ENCODE measurements at places on chromosomes 6 and 20.

DNA sequence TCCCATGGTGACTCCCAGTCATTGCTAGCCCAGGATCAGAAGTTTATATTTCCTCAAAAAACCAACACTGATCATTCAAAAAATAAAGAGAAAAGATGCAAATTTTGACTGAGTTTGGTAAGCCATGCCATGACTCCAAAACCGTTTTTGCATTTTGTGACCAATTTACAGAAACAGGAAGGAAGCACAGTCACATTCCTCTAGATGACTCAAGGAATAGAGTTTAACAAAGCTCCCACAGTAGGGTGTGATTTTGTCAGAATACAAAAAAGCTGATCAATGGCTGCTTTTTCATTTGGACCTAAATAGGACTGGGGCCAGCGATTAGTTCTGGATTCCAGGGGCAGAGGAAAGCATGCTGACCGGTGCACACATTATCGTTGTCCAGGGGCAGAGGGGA, 179.4 kb upstream of the AFDN start:
- no peak for DNase-seq

DNA sequence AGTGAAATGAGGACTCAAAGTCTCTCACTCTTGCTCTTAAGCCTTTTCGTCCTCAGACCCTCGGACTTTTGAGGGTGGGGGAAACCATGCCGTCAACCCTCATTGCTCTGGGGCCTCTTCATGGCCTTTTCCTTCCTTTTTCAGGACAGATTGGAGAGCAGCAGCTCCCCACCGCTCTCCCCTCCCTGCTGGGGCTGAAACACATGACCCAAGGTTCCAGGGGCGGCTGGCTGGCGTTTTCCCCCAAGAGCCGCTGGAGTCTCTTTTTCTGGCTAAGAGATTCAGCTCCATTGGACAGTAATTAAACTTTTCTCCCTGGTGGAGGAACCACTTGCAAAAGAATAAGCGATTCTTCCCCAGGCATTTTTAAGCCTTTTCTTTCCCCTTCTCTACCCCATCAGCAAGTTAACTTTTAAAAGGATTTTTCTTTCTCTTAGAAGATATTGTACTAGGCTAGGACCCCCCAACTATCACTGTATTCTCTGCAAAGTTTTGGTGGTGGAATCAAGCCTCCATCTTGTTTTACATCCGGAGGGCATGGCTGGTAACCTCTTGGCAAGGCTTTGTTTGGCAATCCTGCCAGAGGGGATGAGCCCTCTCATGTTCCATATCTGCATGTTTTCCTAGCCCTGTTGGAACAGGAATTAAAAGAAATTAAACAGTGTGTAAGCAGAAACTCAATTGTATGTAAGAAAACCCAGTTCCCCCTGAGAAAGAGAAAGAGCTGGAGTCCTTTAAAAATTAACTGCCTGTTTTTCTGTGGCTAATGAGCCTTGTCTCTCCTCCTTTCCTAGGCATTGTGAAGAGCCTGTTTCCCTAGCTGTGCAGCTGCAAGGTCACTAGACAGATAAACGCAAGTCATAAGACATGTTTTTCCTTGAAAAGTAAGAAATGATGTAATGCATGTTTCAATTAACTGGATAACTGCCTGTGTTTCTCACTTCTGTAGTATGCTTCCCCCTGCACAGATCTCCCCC, 100.8 kb upstream of the GPR6 start:
- DNase-seq: no peak

DNA sequence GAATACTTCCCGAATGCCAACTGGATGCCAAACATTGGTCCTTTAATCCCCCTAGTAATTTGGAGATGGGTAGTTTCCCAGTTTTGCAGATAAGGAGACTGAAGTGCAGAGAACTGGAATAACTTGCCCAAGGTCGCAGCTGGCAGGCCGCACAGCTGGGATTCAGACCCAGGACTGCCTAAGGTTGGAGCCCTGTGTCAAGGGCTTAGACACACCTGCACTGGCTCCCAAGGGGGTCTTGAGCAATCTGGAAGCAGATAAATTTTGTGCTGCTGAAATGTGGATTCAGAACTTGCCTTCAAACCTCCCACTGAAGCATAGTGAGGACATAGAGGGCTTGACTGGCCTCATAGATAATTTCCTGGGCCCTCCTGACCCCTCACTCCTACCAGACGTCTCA, 30.5 kb downstream of the FOXP4 start:
- DNase-seq: no peak

GRCh38 chr6:138571181-138571580, 71.9 kb upstream of the NHSL1 start:
- DNase-seq: no peak

DNA sequence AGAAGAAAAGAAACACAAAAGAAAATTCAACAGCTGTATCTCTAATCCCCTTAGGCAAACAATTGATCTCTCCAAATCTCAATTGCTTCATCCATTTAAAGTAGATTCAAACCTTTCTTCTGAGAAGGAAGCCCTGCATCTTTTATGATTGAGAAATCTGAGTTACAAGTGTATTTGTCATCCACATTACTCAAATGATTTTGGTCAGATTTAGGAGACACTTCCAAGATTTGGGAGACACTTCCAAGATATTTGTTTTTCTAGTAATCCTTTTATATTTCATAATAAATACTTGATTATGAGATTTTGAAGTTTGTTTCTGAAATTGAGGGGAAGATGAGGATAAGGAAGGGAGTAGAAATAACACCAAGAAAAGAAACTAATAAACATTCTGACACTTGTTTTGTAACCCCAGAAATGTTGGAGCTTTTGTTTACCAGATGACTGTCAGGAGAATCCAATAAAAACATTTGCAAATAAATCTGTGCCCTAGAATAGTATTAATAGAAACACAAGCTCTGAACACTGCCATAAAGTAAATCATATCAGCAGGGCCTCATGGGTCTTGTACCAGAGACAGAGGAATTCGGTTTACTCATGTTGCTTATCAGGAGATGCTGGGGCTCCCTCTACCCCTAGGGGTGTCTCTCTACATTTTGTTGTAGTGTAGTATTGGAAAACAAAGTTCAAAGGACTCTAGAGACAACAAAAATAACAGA, 314.3 kb upstream of the NT5E start:
- no peak for DNase-seq

DNA sequence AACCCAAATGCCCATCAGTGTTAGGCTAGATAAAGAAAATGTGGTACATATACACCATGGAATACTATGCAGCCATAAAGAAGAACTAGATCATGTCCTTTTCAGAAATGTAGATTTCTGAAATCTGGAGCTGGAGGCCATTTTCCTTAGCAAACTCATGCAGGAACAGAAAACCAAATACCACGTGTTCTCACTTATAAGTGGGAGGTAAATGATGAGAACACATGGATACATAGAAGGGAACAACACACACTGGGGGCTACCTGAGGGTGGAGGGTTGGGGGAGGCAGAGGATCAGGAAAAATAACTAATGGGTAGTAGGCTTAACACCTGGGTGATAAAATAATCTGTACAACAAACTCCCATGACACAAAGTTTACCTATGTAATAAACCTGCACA, 188.9 kb upstream of the PRND start:
- no peak for DNase-seq

GRCh38 chr6:148509800-148510581, 167.4 kb downstream of the SASH1 start:
- no peak for DNase-seq

DNA sequence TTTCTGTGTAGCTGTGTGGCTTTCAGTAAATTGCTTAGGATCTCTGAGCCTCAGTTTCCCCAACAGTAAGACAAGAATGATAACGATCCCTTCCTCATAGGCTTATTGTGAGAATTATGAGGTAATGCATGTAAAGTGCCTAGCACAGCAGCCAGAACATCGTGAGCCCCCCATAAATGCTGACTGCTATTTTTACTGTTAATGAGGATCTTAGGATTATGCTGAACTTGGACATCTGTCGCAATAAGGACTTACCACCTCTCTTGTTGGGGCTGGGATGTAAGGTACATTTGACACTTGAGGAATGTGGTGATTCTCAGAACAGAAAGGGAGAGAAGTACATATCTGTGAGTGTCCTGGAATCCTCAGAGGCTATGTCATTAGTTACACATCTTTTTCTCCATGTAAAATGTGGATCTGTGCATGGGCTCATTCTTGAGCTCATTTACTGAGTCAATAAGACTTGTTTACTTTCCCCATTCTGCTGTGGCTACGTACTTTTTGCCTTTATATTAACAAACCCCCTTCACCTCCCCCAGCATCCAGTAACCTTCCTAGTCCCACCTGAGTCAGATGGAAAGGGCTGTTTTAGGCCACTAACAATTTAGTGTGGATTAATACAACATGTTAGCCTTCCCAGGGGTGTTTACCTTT, 64.4 kb upstream of the PLEKHG1 start:
- DNase-seq: no peak

DNA sequence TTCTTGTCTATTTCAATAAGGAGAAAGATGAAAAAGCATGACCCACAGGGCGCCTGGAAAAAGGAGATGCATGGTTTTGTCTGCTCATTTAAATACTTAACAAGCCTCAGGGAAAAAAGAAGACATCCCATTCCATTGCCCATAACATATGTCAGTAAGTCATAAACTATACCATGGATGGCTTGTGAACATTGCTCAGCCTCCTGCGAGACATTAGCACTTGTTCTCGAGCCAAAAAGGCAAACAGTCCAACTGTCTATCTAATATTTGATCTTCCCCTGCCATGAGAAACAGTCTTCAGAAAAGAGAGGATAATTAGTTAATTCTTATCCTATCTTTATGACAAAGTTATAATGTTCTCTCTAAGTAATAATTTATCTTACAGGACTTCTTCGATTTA, 527.4 kb downstream of the HACE1 start:
- DNase-seq: no peak

DNA sequence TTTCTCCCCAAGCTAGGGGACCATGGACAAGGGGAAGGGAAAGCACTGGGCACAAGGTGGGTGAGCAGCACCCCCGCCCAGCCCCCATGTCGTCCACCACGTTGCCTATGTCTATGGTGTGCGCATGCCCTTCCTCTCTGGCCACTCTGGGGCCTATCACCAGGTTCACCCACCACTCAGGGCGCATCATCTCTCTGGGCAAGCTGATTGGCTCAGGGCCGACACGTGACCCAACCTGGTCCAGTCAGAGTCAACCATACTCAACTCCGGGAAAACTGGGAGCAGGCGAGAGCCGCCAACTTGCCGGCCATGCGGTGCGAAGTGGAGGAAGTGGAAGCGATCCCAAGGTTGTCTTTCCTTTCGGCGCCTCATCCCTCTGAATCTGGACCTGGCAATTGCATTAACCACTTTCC, 25.9 kb downstream of the ACSS1 start:
- no peak for DNase-seq

GRCh38 chr6:41071501-41071922, 644 bp downstream of the OARD1 start:
- no peak for DNase-seq

DNA sequence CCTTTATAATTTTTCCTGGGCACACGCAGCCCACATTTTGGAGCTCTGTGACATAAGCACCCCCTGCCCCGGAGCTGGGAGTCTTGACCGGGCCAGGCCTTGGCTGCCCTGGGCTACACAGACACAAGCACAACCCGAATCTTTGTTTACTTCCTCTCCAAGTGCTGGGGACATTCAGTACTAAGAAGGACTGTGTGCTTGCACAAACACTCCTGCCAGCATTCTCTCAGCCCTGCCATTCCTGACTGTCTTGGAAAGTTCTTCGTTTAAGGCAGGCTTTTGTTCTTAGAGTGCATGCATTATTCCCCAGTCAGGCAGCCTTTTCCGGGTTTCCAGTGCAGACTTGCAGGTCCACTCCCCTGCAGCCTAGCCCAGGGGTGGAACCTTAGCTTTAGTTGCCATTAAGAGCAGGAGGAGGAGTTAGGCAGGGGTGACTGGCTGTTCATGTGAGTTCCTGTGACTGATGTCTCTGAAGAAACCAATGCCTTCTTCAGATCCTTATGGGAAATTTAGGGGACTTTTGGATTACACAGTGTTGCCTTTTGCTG, 28.6 kb downstream of the FOXO3 start:
- no peak for DNase-seq

DNA sequence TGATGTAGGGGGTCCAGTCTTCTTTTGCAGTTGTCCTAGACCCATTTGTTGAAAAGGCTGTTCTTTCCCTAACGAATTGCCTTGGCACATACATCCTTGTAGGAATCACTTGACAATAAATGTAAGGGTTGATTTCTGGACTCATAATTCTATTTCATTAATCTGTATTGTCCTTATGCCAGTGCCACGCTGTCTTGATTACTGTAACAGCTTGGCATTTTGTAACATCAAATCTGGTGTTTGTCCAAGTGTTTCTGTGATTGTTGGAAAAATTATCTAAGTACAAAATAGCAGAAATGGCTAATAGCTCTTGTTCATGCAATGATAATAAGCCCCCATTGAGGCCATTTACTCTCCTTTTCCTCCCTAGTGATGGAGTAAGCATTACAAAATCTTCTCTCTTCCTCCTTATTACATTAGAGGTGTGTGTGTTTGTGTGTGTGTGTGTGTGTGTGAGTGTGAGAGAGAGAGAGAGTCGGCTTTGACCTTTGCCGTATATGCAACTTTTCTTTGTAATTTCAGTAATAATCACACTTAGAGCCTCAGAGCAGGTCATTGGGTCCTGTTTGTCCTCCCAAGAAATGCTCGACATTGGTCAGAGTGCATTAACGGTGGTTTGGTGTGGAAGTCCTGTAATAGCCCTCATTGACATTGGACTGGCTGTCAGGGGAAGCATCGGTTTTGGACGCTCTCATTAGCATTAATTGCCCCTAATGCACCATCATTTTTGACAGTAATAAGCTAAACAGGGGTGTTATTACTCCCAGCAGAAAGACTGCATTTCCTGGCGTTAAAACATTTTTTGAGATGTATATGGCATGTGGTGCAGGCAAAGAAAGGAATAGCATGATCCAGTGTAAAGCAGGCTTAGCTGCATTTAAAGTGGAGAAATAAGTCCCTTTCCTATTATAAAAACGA, 40.7 kb upstream of the MROH8 start:
- DNase-seq: no peak

- DNase-seq: no peak
Observed at GRCh38 chr20:11350126-11351005, 567.3 kb upstream of the BTBD3 start.
